ENCODE measurements at places on chromosomes 12 and 14.

DNA sequence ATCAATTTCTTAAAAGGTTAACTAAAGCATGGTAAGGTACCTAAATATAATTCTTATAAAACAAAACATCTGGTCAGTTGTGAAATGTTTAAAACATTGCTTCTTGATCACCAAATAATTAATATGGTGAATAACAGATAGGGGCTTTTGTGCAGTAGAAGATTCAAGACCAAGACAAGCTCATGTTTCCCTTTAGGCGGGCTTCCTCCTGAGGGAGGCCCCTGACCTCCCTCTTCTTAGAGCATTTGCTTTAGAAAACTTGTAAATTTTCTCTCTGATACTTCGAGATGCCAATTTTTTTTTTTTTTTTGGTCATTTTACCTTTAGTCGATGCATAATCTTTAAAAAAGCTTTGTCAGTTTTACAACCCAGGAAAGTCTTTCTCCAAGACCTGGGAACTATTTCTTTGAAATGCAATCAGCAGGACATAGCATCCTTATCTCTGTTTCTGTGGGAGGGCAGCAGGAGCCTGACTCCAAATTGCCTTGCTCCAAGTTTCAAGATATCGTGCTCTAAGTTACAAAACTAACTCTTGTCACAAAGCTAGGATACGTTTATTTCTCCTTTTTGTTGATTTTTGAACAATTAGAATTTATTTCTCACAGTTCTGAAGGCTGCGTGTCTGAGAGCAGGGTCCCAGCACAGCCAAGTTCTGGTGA is 66.6 kb upstream of the BICD1 start:
- no peak for DNase-seq

- no peak for DNase-seq
Measured at GRCh38 chr12:90460681-90461080, 494.3 kb downstream of the CCER1 start.

DNA sequence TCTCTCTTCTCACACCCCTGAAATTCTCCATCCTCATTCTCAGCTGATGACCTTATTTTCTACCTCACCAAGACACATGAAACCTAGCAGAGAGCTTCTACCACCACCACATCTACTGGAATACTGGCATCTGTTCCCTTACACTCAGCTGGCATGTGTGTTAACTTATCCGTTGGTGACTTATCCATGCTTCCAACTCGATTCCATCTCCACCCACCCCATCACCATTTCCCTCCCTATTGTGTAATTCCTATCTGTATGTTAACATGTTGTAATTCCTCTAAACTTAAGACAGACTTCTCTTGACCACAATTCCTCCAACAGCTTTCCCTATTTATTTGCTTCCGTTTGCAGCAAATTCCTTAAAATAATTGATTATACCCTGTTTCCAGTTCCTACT is 15.4 kb downstream of the C1S start:
- DNase-seq, result no peak

DNA sequence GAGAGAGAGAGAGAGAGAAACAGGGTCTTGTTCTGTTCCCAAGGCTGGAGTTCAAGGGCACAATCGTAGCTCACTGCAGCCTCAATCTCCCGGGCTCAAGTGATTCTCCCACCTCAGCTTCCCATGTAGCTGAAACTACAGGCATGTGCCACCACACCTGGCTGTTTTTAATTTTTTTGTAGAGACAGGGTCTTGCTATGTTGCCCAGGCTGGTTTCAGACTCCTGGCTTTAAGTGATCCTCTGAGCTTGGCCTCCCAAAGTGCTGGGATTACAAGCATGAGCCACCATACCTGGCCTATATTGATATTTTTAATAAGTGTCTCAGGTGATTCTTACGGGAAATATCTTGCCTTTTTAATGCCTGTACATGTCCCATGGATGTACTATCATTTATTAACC is 50.9 kb upstream of the STON2 start:
- DNase-seq, result no peak

DNA sequence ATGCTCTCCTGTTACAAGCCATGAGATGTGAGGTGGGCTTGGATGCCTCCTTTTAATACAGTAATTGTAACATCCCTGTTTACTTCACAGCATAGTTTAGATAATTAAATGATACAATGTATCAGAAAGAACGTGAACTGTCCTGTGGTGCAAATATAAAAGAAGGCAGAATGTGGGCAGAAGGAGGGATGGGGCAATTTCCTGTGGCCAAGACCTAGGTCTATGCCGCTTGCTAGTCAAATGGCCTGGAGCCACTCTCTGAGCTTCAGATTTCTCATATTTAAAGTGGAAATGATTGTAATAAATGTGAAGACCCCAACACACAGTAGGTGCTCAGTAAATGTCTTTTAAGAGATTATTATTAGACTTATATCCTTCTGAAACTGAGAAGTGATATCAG is 24.0 kb upstream of the EVL start:
- no peak for DNase-seq

All from activated CD8-positive, alpha-beta memory T cell treated with anti-CD3 and anti-CD28 coated beads for 1 hour (primary cell).